Prostate gland (tissue), 2 donors: ENCODE measurements at places on chromosomes 16 and 17.

DNA sequence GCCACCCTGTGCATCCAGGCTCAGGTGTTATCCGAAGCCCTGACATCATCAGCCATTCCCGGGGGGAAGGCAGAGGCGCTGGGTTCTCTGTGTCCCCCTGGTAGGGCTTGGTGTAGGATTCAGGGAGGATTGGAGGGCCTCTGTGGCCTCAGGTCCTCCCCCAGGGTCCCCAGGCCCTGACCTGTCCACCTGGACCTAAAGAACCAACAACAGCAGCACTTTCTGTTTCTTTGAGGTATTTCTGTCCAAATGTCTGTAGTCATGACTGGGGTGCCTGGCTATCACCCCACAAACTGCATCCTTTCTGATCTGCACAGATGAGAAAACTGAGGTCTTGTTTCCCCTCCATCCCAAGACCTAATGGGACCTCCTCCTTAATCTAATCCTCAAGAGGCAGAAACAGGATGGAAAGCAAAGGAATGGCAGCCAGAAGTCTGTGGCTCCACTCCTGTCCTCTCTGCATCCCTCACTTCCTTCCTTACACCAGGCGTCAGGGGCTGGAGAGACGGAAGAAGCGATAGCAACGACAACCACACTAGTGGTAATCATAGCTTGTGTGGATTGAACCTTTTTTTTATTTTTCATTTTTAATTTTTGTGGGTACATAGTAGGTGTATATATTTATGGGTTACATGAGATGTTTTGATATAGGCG is 11.8 kb downstream of the NLRC5 start:
- no peak overlapping the region for H3K4me3 ChIP-seq
- H3K4me1 ChIP-seq: no peaks in the 10 kb centered on the region
- H3K27me3 ChIP-seq: no peaks in the 10 kb centered on the region
- DNase-seq: no peak
- H3K27ac ChIP-seq: no peak overlapping the region

DNA sequence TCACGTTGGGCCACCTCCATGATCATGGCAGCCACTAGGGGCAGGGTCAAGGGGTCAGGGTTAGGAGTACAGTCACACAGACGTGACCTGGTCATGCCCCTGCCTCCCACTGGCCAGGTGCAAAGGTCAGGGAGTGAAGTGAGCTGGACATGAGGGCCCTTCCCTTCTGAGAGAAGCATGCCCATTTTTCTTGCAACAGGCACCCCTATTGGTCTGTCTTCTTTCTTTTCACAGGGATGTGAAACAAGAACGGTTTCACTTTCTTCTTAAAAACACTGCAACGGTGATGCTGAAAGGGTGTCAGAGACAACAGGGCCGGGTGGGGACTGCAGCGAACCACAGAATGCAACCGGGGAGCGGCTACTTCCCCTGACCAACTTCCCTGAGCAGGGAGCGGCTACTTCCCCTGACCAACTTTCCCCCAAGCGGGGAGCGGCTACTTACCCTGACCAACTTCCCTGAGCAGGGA is 52.1 kb upstream of the DOC2B start:
- no peaks in the 10 kb centered on the region for H3K27me3 ChIP-seq
- H3K4me3 ChIP-seq: no peak overlapping the region
- no peak overlapping the region for H3K27ac ChIP-seq
- H3K4me1 ChIP-seq: no peaks in the 10 kb centered on the region

DNA sequence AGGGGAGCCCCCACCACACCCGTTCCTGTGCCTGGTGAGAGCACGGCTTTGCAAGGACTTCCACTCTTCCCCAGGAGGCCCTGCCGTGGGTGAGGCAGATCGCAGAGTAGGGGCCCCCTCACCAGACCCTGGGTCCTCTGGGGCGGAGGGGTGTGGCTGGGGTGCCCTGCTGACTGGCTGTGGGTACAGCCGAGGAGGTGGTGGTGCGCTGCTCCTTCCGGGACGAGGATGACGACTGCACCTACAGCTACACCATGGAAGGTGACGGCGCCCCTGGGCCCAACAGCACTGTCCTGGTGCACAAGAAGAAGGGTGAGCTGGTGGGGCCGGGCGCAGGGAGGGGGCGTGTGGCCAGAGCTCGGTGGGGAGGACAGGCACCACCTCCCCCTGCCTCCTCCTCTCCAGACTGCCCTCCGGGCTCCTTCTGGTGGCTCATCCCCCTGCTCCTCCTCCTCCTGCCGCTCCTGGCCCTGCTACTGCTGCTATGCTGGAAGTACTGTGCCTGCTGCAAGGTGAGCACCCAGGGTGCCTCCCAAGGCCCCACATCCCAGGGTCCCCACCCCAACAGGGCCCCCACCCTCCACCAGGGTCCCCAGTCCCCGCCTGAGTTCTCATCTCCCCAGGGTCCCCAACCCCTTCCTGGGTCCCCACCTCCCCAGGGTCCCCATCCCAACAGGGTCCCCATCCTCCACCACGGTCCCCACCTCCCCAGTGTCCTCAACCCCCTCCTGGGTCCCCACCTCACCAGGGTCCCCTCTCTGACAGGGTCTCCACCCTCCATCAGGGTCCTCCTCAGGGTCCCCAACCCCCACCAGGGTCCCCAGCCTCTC is 16.1 kb downstream of the ITGB4 start:
- no peak for DNase-seq
- H3K4me1 ChIP-seq: no peaks in the 10 kb centered on the region
- no peak overlapping the region for H3K4me3 ChIP-seq
- H3K36me3 ChIP-seq: no peaks in the 10 kb centered on the region
- H3K27ac ChIP-seq: no peak overlapping the region

DNA sequence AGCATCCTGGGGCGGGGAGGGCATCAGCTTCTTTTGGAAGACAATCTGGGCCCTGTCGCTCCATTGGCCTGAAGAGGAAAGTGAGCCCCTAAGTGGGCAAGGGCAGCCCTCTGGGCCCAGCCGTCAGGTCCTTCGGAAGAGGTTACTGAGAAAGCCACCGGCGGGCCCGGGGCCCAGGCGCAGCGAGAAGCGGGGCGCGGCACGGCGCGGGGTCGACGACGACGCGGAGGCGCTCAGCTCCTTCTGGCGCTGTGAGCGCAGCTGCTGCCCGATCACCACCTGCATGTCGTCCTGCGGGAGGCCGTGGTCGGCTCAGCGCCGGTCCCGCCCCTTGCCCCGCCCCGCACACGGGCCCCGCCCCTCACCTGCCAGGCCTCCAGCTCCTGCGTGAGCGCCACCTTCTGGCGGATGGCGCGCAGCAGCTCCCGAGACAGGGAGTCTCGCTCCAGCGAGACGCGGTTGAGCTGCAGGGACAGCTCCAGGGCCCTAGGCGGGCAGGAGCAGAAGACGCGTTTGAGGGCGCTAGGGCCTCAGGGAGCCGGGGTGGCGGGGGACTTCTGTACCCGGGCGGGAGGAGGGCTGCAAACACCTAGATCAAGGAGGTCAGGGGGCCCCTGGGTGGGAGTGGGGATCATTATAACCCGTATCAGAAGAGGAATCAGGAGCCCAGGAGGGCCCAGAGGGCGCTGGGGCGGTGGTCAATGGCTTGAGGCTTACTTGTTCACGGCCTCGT is 4.3 kb downstream of the THOC6 start:
- DNase-seq: peak; percentile 85
- H3K4me3 ChIP-seq: no peak overlapping the region
- H3K36me3 ChIP-seq: no peaks in the 10 kb centered on the region

DNA sequence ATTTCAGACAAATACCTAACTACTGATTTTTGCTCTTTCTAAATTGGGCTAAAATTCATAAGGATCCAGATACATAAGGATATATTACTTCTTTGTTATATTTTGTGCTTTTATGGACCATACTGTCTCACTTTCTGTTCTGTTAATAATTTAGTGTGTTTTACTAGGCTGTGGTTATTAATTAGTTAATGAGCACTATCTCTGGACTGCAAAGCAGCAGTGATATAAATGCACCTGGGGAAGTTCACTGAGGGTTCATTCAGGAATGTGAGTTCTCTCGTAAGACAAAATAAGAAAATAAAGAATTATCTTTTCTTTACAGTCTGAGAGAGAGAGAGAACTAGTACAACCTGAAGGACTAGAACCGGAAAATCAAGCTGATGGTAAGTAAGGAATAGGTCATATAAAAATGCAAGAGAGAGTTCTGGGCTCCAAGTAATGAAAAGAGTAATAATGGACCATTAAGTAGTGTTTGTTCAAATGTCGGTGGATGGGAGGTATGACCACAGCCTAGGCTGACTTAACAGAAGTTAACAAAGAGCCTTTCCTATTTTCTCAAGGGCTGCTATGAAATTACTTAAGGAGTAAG is 55.6 kb downstream of the IKZF3 start:
- H3K27me3 ChIP-seq: no peaks in the 10 kb centered on the region
- peak; percentile 16 for DNase-seq
- H3K4me3 ChIP-seq: no peak overlapping the region
- no peaks in the 10 kb centered on the region for H3K4me1 ChIP-seq
- no peaks in the 10 kb centered on the region for H3K36me3 ChIP-seq
- H3K27ac ChIP-seq: no peak overlapping the region

DNA sequence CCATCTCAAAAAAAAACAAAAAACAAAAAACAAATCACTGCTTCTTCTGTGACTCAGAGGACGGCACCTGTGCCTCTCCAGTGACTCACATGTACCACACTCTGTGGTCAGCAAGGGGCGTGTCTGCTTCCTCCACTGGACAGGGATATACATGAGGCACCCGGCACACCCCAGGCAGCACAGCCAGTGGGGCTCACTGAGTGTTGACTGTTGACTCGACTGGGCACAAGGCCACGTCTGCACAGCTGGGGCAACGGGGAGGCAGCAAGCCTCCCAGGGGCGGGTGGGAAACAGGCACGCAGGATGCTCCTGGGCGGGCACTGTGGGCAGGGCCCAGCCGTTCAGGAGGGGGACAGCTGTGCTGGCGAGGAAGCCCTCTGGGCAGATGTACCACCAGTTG is 64.1 kb downstream of the TIMM22 start:
- DNase-seq: no peak
- H3K36me3 ChIP-seq: no peaks in the 10 kb centered on the region
- no peaks in the 10 kb centered on the region for H3K27me3 ChIP-seq
- peaks cover 6% of the 10 kb centered on the region for H3K4me1 ChIP-seq
- no peak overlapping the region for H3K27ac ChIP-seq

DNA sequence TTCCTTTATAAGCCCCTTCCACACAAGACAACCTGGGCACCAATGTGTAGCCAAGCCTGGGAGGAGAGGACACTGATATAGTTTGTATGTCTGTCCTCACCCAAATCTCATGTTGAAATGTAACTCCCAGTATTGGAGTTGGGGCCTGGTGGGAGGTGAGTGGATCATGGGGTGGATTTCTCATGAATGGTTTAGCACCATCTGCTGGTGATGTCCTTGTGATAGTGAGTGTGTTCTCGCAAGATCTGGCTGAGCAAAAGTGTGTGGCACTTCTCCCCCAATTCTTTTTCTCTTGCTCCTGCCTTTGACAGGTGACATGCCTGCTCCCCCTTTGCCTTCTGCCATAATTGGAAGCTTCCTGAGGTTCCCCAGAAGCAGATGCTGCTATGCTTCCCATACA is 135.8 kb downstream of the USP31 start:
- H3K27ac ChIP-seq: no peak overlapping the region
- H3K36me3 ChIP-seq: no peaks in the 10 kb centered on the region

GRCh38 chr17:72311004-72311403 is 190.2 kb downstream of the SOX9 start:
- no peak for DNase-seq
- no peaks in the 10 kb centered on the region for H3K27me3 ChIP-seq
- H3K27ac ChIP-seq: no peak overlapping the region
- no peaks in the 10 kb centered on the region for H3K36me3 ChIP-seq
- H3K4me1 ChIP-seq: no peaks in the 10 kb centered on the region
- H3K4me3 ChIP-seq: no peak overlapping the region

- H3K4me3 ChIP-seq: no peak overlapping the region
- H3K27me3 ChIP-seq: no peaks in the 10 kb centered on the region
- no peaks in the 10 kb centered on the region for H3K36me3 ChIP-seq
- H3K27ac ChIP-seq: no peak overlapping the region
- H3K4me1 ChIP-seq: no peaks in the 10 kb centered on the region
- no peak for DNase-seq
Observed at GRCh38 chr17:18280766-18281371, 20.4 kb downstream of the MIEF2 start.

GRCh38 chr17:77432742-77433141 is 292.0 kb downstream of the SEC14L1 start:
- no peak for DNase-seq
- no peak overlapping the region for H3K4me3 ChIP-seq
- peaks cover 21% of the 10 kb centered on the region for H3K4me1 ChIP-seq
- H3K27me3 ChIP-seq: no peaks in the 10 kb centered on the region
- H3K36me3 ChIP-seq: no peaks in the 10 kb centered on the region

- DNase-seq: no peak
- H3K27ac ChIP-seq: peak overlapping the region; percentile 56
- no peaks in the 10 kb centered on the region for H3K27me3 ChIP-seq
- no peak overlapping the region for H3K4me3 ChIP-seq
- no peaks in the 10 kb centered on the region for H3K36me3 ChIP-seq
Observed at GRCh38 chr17:2181206-2181896, 122.2 kb downstream of the SMG6 start.

DNA sequence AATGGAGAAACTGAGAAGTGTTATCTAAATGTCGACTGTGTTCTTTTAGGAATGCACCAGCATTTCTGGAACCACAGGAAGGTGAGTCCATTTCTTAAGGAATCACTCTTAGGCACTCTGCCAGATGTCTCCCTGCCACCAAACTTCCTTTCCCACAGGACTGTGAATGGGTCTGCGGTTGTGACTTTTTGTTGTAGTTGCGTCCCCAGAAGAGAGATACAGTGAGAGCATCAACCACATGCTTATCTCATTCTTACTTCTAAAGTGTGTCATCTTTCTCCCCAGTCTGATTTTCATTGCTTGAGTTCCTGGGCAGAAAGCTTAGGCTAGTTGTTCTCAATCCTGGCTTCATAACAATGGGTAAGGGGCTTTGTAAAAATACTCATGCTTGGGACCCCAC is 13.4 kb downstream of the ITPRIPL2 start:
- H3K4me1 ChIP-seq: peaks cover 12% of the 10 kb centered on the region
- H3K36me3 ChIP-seq: no peaks in the 10 kb centered on the region
- H3K27ac ChIP-seq: no peak overlapping the region
- no peak overlapping the region for H3K4me3 ChIP-seq

- no peaks in the 10 kb centered on the region for H3K4me1 ChIP-seq
- no peak overlapping the region for H3K27ac ChIP-seq
- DNase-seq: no peak
- H3K36me3 ChIP-seq: no peaks in the 10 kb centered on the region
Observed at GRCh38 chr17:48647103-48647962, 21.2 kb upstream of the HOXB9 start.

GRCh38 chr17:59409336-59410048 is 78.0 kb downstream of the YPEL2 start:
- no peak for DNase-seq
- H3K4me1 ChIP-seq: peaks cover 3% of the 10 kb centered on the region
- no peak overlapping the region for H3K4me3 ChIP-seq
- no peaks in the 10 kb centered on the region for H3K27me3 ChIP-seq
- H3K27ac ChIP-seq: no peak overlapping the region

GRCh38 chr17:77489893-77490255 is 349.1 kb downstream of the SEC14L1 start:
- peak; percentile 58 for DNase-seq
- no peak overlapping the region for H3K4me3 ChIP-seq
- peaks cover 6% of the 10 kb centered on the region for H3K36me3 ChIP-seq
- no peaks in the 10 kb centered on the region for H3K27me3 ChIP-seq
- H3K27ac ChIP-seq: peak overlapping the region; percentile 44

DNA sequence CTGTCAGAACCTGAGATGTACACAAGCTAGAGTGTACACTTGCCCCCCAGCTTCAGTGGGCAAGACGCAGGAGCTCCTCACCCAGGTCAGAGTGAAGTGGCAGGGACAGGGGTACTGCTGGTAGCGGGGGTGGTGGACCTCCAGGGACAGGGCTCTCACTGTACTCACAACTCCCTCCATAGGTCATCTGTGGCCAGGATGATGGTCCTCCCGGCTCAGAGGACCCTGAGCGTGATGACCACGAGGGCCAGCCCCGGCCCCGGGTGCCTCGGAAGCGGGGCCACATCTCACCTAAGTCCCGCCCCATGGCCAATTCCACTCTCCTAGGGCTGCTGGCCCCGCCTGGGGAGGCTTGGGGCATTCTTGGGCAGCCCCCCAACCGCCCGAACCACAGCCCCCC is 2.7 kb downstream of the NXPH3 start:
- H3K4me1 ChIP-seq: no peaks in the 10 kb centered on the region
- DNase-seq: no peak
- H3K27ac ChIP-seq: no peak overlapping the region
